GM06990 (cell line): ENCODE measurements at places on chromosomes 4 and X.

DNA sequence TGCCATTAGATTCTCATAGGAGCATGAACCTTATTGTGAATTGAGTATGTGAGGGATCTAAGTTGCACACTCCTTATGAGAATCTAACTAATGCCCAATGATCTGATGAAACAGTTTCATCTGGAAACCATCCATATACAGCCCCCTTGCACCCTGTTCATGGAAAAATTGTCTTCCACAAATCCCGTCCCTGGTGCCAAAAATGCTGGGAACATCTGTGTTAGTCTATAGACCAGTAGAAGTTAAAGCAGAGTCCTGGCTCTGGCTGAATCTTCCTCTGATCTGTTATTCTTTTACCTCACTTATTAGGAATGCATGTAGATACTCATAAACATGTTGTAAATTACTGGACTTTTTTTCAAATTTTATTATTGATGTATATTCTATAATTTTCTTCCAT, 29.2 kb downstream of the SULT1B1 start:
- DNase-seq = no peak

DNA sequence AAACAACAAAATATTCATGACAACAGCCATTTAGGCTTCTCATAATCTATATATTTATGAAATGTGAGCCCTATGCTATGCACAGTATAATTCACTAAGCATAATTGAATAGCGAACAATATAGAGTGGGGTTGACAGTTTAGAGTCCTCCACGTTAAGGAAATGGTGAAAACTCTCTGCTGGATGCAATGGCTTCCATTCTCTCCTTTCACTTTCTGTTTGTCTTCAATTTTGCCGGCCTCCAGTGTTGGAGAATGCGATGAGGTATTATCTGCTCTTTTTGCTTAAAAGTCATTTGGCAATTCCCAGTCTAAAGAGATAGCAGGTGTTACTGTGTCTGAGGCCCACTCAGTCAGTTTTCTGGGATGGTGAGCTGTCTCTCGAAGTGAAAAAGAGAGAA, 52.1 kb downstream of the NPY5R start:
- DNase-seq = no peak

GRCh38 chr4:2606960-2607506, 70.6 kb downstream of the FAM193A start:
- DNase-seq = no peak

- no peak for DNase-seq
Observed at GRCh38 chr4:113674251-113674650, 87.3 kb downstream of the CAMK2D start.

- no peak for DNase-seq
Observed at GRCh38 chr4:81565142-81565870, 93.6 kb upstream of the RASGEF1B start.

DNA sequence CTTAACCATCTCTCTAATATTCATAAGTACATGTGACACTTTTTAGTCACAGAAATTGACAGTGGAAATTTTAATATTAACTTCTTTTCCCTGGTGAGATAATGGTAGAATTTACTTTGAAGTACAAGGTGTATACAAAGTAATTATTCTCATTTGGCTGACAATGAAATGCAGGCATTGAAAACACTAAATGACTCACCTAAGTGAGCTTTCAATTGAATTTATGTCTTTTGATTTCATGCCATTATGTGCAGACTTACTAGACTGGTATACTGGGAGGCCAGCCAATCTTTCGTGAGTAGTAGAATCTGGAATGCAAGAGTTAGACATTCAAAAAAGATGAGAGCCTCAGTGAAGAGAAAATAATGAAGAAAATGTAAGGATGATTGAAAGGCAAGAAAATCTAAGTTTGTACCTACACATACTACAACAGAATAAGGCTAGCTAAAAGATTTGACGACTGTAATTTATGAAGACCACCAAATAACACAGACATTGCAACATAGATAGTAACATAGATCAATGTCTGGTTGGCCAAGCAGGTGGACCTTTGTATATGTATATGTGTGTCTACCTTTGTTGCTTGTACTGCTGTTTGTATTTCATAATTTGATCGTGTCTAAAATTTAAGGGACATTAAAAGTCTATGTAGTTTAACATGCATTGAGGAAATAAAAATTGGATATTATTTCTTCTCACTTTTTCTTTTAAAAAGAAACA, 459.7 kb downstream of the IL15 start:
- DNase-seq = no peak

GRCh38 chrX:9342561-9343051, 122.3 kb upstream of the TBL1X start:
- peak; percentile 38 for DNase-seq

- peak; percentile 8 for DNase-seq
Observed at GRCh38 chr4:85968945-85969819, 390.7 kb downstream of the MAPK10 start.

GRCh38 chr4:8830611-8831200, 40.9 kb downstream of the HMX1 start:
- DNase-seq = no peak

GRCh38 chr4:41066049-41066448, 148.3 kb downstream of the APBB2 start:
- DNase-seq = no peak

DNA sequence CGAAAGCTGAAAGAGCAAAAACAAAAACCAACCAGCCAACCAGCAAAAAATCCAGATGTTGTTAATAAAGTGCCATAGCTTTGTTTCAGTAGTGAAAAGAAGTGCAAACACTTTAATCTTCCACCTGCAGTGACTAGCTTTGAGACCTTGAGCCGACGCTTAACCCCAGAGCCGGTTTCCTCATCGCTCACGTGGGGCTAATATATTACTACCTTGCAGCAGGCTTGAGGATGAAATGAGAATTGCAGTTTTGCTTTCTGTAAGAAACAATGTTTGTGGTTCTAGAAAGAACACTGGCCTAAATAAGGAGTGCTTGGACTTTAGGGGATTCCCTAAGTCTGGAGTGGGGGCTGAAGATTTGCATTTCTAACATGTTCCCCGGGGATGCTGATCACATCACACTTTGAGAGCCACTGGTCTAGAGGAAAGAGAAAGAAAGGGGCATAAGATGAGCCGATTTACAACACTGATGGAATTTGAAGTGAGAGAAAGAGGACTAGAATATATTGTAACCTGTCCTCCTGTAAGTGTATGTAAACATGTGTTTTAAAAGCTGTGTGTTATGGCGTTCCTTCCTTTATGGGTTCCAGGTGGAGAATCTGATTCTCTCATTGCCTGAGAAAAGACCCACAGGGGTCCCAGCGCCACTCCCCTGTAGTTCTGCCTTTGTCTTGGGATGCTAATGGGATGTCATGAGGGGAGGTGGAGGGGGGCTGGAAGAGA, 1.4 kb downstream of the FGF2 start:
- DNase-seq = peak; percentile 65

- DNase-seq = no peak
Observed at GRCh38 chr4:113411496-113411938, 350.0 kb downstream of the CAMK2D start.
